Stimulated activated CD4-positive, alpha-beta T cell treated with anti-CD3 and anti-CD28 coated beads, Interleukin-12 subunit alpha, Interleukin-12 subunit beta, amount 100 ng/mL, for 24 hours (primary cell): ENCODE measurements at places on chromosomes 12 and 14.

DNA sequence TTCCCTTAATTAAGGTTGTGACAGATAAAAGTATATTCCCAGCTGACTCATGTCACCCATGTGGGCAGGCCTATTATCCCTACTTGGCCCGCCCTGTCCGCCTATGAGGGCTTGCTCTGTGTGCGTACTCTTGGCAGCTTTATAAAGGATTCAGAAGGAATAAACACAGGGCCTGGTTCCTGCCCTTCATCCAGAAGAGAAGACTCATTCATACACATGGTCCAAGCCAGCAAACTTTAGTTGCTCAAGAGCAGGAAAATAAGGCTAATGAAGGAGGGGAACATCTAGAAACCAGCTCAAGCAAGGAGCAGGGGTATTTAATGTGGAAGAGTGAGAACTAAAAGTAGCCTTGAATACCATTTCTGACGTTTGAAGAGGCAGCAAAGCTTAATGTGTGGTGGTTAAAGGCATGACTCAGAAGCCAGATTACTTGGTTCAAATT, 141.9 kb downstream of the CRADD start:
- no peak for DNase-seq

- no peak for DNase-seq
Measured at GRCh38 chr14:71632440-71632946, 299.7 kb upstream of the RGS6 start.

DNA sequence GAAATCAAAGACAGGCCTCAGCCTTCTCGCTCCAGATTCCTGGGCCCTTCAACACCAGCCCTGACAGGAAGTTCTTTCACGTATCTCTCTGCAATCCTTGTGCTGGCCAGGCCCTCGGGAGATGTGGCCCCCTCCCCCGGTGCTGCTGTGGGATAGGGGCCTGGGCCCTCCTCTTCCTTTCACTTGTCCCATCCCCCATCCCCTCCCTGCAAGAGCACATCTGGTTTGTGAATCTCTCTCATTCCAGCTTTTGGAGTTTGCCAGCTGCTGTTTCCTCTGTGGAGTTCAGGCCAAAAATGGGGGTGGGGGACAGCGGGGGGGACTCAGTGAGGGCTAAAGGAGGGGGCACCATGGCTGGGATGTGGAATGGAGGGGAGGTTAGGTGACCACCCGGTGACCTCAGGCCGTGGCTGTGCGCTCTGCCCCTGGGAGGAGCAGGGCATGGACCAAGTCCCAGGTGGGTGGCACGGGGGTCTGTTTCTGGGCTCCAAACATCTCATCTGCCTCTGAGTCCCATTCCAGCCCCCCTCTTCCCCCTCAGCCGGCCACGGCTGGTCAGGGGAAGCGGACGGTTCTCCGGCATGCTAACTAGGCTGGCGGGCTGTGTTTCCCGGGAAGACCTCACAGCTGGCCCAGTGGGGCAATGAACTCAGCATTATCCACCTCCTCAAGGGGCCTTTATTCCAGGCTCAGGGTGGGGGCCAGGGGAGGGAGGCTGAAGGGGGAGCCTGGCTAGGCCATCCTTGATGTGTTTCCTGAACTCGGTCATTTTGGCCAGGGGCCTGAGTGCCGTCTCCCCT, 7.4 kb downstream of the LRP1 start:
- no peak for DNase-seq

GRCh38 chr14:104996032-104996431, 10.4 kb downstream of the CLBA1 start:
- no peak for DNase-seq

DNA sequence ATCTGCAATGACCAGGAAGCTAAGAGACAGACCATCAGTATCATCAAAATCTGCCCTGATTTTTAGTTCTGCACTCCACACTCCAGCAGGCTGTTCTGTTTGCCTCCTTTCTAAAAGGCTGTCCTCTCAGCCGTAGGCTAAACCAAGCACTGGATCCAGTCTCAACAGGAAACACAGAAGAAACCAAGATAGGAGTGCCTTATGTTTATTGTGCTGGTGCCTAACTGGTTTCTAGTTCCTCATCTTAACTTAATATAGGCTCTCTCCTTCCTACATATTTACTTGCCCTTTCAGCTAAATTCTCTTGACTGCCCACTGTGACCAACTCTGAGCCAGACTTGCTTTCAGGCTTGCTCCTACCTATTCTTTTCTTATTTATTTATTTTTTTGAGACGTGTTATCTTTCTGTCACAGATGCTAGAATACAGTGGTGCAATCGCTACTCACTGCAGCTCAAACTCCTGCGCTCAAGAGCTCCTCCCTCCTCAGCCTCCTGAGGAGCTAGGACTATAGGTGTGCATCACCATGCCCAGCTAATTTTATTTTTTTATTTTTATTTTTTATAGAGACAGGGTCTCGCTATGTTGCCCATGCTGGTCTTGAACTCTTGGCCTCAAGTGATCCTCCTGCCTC, 30.8 kb downstream of the GALNT4 start:
- DNase-seq = no peak

DNA sequence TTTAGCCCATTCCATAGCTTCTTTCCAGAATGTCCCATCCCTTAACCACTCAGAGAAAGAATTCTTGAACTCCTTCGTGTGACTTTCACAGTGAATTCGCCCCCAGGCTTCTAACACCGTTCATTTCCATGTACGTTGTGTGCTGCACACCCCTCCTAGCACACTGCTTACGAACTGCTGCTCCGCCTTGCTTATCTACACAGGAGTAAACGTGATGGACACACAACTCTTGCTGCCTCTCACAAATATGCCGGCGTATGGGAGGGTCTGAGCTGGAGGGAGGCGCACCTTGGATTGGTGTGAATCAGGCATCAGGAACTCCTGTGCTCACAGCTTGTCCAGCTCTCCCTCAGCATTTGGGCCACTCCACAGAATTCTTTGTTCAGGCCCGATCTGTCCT, 3.9 kb upstream of the ADGRD1 start:
- no peak for DNase-seq

- no peak for DNase-seq
Measured at GRCh38 chr12:114679452-114679875, 4.5 kb downstream of the TBX3 start.

- DNase-seq = no peak
Measured at GRCh38 chr12:25653487-25654175, 100.5 kb upstream of the LMNTD1 start.

- peak; percentile 5 for DNase-seq
Measured at GRCh38 chr12:109053382-109054123, 1.2 kb downstream of the USP30 start.

GRCh38 chr14:33653308-33653695, 297.6 kb downstream of the EGLN3 start:
- DNase-seq = no peak

GRCh38 chr14:90520326-90520725, 123.5 kb downstream of the CALM1 start:
- DNase-seq = no peak

DNA sequence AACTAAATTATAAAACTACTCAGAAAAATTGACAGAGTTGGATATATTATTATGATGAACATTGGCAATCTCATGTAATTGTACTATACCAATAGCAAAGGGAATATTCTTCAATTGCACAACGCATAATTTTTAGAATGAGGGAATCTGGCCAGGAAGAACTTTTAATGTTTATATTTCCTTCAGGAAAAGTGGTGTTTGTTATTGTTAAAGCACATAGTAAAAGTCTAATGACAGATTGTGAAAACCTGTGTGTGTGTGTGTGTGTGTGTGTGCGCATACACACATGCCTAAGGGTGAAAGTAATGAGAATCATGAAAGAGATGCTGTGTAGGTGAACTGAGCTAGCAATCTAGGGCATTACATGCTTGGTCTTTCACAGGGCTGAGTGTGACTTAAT, 877.7 kb downstream of the SLC6A15 start:
- DNase-seq = no peak

DNA sequence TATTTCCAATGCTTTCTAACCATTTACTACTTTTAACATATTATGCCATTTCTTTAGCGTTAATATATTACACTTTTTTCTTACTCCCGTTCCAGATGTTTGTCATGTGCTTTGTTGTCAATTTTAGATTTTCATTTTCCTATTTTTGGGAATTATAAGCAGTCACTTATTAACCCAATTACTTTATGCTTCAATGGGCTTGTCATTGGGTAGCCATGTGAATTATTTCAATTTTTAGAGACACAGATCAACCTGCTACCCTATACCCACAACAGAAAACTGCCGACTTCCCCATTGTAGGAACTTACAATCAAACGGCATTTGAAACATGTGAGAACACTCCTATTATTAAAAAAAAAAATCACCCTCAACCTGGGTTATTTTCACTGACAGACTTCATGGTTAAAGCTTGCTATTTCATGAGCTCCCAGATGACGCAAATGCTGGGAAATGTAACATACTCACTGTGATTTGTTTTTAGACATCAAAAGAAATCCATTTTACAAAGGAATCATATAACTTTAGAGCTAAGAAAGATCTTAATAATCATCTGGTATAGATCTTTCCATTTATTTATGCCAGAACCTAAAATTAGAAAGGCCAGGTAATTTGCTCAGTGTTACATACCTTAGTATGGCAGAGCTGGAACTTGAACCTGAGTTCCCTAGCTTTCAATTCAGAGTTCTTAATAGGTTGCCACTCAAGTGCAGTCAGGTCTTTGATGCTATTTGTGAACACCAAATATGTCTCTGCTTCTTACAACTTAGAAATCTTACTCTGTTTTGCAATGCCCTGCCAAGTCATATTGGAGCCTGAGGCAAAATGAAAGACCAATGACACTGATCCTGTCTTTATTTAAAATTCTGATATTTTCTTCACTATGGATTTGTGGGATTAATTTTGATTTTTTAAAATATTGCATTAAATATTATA, 340.4 kb downstream of the RAD51B start:
- no peak for DNase-seq

GRCh38 chr12:90951432-90952105, 3.4 kb downstream of the CCER1 start:
- DNase-seq = no peak

- no peak for DNase-seq
Measured at GRCh38 chr12:47834199-47834903, 14.6 kb upstream of the HDAC7 start.

DNA sequence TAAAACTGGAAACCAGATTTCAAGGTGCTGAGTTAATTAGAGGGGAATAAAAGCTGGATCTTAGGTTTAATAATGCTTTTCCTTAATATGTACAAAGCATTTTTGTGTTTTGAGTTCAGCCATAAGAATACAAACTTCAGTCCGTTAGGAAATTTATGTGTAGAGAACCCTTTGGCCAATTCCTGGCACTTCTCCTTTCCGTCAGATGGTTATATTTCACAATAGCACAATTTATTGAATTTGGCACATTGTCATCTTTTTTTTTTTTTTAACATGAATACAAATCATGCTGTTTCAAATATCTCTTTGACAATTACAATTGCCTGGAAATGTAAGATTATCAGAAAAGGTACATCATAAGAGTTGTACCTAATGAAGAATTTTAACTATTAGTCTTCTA, 56.2 kb upstream of the DDHD1 start:
- DNase-seq = no peak

DNA sequence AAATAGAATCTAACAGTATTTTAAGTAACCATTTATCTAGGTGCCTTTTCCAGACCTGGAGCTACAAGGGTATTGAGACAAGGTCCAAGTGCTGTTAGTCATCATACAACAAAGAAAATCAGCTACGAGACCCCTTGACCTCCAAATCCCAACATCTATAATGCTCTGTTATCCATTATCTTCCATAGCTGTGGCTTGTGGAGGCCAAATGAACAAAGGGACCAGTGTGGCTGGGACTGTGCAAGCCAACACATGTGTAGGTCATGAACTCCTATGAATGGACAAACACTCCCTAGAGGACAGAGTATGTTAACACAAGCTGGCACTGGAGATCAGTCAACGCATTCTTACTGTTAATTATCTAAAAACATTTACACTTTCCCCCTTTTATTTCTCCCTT, 374.5 kb downstream of the EMP1 start:
- DNase-seq = no peak

DNA sequence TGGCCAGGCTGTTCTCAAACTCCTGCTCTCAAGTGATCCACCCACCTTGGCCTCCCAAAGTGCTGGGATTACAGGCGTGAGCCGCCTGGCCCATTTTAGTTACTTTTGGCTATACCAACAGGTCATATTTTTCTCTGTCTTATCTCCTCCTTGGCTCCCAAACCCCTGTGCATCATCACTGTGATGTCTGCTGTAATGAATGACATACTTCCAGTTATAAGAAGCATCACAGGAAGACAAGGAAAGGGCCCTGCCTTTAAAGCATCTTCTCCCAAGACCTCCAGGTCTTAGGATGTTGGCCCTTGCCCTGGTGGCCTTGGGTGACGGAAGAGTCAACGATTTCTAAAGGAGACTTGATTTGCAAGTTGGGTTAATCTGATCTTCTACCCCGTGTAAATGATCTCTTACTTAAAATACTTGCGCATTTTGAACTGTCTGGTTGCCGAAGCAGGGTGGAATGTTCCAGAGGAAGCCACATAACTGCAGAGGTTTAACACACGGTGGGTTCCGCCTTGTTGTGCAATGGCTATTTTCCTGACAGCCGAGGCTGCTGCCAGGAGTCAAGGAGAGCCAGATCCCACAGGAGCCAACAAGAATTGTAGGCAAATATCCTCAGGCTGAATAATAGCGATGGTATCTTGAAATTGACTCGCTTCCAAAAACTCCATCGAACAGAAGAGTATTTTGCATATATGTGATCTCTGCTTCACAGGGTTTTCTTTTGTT, 55.7 kb upstream of the PLXNC1 start:
- DNase-seq = no peak

- DNase-seq = no peak
Measured at GRCh38 chr12:31368666-31369361, 42.9 kb upstream of the SINHCAF start.

DNA sequence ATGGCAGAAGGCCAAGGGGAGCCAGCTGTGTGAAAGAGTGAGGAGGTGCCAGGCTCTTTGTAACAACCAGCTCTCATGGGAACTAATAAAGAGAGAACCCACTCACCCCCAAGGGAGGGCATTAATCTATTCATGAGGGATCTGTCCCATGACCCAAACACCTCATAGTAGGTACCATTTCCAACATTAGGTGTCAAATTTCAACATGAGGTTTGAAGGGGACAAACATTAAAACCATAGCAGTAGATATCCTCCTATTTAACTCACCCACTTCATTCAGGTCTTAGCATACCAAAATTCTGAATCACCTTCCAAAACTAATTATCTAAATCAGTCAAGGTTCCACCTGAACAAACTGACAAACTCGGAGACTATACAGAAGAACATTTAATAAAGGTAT, 75.3 kb downstream of the PPFIA2 start:
- no peak for DNase-seq
